Stimulated activated CD4-positive, alpha-beta T cell treated with anti-CD3 and anti-CD28 coated beads, Interleukin-15, amount 100 ng/mL, for 1 hour (primary cell): ENCODE measurements at places on chromosomes 2 and 18.

- no peak for DNase-seq
Measured at GRCh38 chr2:228039752-228040534, 141.5 kb downstream of the SPHKAP start.

DNA sequence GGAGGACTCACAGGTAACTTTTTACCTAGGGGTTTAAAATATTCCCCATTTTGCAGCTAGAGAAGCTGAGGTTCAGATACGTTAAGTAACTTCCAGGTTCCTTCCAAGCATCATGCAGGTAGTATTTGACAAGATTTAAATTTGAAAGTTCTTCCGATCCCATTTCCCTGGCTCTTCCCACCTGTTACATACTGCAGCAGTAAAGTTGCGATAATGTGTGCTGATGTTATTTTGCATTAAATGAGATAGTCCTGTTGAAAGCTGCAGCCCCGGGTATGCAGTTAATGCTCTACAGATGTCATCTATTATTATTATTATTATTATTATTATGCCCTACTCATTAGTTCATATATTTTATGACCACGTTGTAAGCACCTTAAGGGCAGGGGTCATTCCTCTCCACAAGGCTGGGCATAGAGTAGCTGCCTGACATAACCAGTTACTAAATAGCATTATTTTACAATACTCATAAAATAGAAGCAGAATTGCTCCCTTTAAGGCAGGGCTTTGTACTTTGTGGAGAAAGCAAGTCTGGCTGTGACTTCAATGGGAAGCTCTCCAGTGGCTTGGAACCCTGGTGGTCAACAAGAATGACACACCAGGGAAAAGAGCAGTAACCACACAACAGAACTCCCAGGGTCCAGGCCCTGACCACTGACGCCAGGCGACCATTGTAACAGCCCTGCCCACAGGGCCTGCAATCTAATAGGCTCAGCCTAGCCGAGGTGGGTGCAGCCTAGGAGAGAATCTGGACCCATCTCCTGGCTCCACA is 112.0 kb upstream of the STPG4 start:
- DNase-seq: no peak

DNA sequence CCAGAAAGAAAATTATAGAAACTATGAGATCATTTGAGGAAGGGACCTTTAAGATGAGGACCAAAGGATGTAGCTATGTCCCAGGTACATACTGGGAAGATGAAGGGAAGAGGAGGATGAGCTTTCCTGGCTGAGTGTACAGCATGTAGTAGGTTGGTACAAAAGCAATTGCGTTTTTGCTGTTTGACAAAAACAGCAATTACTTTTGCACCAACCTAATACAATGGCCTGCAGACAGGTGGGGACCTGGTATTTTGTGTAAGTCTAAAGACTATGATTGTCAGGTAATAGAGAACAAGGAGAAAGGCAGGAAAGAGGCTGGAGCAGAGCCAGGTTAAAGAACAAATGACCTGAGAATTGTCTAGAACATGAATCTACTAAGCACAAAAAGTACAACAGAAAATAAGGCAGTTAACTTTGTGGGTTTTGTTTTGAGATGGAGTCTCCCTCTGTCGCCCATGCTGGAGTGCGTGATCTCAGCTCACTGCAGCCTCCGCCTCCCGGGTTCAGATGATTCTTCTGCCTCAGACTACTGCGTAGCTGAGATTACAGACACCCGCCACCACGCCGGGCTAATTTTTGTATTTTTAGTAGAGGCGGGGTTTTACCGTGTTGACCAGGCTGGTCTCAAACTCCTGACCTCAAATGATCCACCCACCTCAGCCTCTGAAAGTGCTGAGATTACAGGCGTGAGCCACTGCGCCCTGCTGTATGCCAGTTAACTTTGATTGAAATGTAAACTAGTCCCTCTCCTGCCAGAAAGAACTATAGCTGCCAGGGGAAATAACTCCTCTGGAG is 3.2 kb upstream of the TGOLN2 start:
- DNase-seq: no peak

DNA sequence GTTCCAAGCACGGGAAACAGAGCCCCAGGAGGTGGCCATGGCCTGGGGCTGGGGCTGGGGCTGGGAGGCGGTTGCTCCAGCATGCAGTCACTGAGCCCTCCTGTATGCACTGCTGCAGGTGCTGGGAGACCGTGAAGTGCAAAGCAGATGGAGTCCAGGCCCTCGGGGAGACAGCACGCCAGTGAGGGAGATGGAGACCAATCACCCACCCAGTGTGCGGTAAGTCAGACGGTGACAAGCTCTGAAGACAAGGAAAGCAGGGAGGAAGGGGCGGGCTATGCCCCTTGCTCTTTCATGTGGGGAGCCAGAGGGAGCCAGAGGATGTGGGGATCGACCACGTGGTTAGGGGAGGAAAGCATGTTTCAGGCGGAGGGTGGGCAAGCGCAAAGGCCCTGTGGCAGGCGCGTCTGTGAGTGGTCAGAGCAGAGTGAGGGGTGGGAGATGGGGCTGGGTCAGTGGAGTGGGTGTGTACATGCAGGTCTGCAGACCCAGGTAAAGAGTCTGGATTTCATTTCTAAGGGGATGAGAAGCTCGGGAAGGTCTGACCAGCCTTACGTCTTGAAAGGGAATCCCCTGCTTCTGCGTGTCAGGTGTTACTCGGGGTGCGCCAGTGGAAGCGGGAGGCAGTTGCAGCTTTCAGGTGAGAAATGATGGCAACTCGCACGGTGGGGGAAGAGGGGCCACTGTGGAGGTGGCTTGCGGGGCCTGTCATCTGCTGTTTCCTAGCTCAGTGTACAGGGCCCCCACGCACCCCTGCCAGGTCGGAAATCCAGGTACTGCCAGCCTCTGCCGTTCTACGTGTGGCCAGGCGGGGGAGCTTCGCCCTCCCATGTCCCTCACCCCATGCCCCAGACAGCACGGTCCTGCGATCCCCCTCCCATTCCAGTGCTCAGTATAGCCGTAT is 19.4 kb downstream of the RRM2 start:
- no peak for DNase-seq

- DNase-seq: no peak
Measured at GRCh38 chr2:85851253-85852151, 37.3 kb downstream of the ST3GAL5 start.

DNA sequence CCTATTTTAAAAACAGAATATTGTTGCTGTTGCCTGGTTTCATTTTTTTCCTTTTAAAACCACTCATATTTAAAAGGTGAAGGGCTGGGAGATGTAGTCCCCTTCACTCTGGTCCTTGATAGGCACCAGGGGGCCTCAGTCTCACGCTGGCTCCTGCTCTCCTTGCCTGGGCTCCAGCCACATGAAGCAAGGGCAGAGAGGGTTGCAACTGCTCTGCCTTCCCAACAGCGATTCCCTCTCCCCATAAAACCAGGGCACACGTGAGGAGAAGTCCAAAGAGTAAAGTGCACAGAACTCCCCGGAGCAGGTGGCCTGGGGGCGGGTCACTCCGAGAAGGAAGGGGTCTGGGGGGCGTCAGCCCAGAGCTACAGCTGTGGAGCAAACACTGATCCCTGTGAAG is 12.8 kb downstream of the TMEM127 start:
- no peak for DNase-seq

- no peak for DNase-seq
Measured at GRCh38 chr2:118250463-118250862, 162.2 kb downstream of the INSIG2 start.

- DNase-seq: no peak
Measured at GRCh38 chr2:241564596-241565410, 6.3 kb downstream of the BOK start.

DNA sequence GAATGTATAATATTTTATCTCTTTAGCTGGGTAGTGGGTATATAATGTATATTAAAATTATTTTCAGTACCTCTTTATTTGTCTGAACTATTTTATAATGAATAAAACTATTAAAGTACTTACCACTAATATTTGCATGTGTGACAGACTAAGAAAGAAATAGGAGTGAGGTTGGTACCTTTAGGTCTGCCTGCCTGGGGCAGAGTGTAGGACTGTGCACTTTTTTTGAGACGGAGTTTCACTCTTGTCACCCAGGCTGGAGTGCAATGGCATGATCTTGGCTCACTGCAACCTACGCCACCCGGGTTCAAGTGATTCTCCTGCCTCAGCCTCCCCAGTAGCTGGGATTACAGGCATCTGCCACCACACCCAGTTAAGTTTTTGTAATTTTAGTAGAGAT is 18.8 kb downstream of the NCOA1 start:
- DNase-seq: no peak

DNA sequence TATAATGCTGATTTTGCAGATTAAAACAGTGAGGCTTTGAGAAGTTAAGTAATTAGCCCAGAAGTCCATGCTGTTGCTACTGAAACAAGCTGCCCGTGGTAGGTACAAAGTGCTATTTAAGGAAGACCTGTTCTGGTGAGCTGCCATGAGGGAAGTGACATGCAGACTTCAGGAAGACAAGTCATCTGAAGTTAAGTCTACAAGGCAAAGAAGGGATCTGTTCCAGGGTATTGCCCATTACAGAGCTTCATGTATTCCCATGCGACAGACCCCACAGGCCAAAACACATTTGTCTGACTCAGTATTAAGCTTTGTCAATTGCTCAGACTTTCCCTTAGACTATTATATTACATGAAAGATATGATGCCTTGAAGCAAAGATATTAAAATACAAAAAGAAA is 520.8 kb downstream of the FBXO15 start:
- no peak for DNase-seq

- DNase-seq: no peak
Measured at GRCh38 chr2:226475650-226476049, 324.0 kb downstream of the IRS1 start.

GRCh38 chr2:171225302-171225980 is 64.7 kb upstream of the TLK1 start:
- DNase-seq: no peak

- DNase-seq: no peak
Measured at GRCh38 chr2:119416299-119416923, 15.2 kb upstream of the TMEM37 start.

- DNase-seq: no peak
Measured at GRCh38 chr18:3664563-3665178, 214.7 kb downstream of the TGIF1 start.
